ENCODE measurements at places on chromosomes 13 and 19.

DNA sequence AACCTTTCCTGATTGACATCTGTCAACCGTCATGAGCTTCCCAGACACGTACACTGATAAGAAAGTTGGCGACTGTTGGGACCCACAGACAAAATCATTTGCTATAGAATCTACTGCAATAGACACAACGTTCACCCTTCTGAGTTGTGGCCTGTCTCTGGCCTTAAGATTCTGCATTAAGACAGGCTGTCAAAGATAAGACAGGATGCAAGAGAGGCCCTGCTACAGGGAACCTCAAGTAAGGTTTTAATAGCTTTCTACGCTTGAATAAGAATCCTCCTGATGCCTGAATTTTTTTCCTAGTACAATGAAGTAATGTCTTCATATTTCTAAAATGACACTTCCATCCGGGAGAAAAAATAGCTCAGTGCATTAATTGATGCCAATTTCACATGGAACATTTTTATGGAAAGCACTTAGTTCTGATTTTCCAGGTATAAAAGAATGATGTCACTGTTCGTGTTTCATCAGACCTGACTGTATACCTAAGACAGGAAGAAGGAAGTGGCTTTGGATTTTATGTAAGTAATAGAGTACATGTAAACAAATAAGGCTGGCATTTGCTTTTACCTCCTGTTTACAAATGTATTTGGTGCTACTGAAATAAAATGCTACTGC, 275.2 kb upstream of the GPC6 start:
- no peak for DNase-seq

DNA sequence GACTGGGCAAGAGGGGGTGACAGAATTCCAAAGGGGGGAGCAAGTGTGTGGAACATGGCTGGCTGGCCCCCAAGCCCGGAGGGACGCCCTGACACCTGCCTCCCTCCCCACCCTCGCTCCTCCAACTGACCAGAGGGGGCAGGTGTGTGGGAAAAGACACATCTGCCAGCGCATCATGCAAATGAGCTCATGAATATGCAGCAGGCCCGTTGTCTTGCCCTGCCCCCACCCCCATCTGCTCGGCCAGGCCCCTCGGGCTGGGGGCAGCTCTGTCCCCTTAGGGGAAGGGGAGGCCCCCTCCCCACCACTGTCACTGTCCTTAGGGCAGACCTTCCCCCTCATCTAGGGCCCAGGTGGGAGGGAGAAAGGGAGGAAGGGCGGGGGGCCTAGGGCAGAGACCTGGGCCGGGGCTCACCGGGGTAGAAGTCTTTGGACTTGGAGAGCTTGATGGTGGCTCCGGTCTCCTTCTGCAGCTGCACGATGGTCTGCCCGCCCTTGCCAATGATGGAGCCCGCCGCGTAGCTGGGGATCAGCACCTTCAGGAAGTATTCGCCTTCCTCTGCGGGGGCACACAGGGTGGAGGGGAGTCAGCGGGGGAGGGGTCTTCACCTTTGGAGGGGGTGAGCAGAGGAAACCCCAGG, 12.9 kb downstream of the NOVA2 start:
- no peak for DNase-seq

DNA sequence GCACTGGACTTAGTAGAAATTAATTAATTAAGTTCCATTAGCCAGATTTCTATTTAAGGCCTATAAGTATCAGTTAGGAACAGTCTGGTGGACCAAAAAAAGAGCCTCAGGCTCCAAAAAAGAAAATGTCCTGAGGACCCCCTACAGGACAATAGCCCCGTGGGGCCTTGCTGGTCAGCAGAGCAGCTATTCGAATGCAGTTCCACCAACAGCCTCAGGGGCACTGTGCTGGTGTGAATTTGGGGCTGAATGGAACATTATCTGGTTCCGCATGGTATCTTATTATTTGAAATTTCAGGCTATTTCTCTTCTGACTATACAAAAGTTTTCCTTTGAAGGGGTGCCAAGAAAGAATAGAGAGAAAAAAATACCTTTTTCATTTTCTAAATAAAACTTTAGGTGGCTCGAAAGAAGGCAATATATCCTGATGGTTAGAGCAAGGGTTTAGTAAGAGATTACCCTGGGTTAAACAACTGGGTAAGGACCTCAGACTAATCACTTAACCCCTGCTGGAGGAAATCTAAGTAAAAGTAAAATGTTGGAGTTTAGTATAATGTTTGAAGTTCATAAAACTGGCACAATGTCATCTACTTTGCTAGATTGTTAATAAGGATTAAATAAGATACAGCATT, 147.2 kb downstream of the MIPEP start:
- DNase-seq, result no peak

GRCh38 chr13:99542788-99543406, 41.6 kb downstream of the TM9SF2 start:
- peak; percentile 20 for DNase-seq

- DNase-seq, result no peak
Measured at GRCh38 chr13:113660066-113660465, 2.1 kb upstream of the ATP4B start.

- no peak for DNase-seq
Measured at GRCh38 chr19:19062454-19063182, 1.2 kb upstream of the SLC25A42 start.

GRCh38 chr19:42555317-42555716, 27.0 kb upstream of the CEACAM1 start:
- no peak for DNase-seq

- no peak for DNase-seq
Measured at GRCh38 chr19:31232180-31232579, 117.1 kb downstream of the TSHZ3 start.

DNA sequence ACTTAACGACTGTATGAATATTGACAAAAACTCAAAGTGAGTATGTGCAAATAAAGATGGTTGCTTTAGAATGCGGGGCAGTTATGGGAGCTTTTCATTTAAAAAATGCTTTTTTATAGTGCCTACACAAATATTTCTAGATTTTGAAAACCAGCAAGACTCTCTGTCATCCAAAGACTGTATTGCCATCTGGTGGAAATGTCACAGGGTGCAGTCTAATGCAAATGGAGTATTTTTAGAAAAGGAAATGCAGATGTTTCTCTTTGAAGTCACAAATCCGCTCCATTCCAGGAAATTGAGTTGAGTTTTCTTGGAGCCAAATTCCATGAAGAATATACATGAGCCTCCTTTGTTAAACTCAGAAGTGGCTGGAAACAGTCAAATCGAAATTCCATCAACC, 2.3 kb upstream of the C1QTNF9B start:
- no peak for DNase-seq

DNA sequence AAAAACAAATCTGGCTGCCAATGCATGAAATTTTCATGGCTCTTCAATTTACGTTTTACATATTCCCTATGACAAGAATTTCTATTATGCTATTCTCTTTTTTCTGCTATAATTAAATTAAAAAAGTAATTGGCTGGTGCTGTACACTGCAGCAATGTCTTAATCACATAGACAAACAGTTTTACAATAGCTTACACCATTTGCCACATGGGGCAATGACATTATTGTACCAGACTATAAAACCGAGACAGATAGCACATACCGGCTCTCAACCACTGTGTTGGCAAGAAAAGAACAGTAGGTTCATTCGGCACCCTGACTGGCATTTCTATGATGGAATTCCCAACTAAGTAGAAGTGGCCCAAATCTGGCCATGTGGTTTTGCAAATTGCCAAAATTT, 67.7 kb downstream of the DACH1 start:
- no peak for DNase-seq

DNA sequence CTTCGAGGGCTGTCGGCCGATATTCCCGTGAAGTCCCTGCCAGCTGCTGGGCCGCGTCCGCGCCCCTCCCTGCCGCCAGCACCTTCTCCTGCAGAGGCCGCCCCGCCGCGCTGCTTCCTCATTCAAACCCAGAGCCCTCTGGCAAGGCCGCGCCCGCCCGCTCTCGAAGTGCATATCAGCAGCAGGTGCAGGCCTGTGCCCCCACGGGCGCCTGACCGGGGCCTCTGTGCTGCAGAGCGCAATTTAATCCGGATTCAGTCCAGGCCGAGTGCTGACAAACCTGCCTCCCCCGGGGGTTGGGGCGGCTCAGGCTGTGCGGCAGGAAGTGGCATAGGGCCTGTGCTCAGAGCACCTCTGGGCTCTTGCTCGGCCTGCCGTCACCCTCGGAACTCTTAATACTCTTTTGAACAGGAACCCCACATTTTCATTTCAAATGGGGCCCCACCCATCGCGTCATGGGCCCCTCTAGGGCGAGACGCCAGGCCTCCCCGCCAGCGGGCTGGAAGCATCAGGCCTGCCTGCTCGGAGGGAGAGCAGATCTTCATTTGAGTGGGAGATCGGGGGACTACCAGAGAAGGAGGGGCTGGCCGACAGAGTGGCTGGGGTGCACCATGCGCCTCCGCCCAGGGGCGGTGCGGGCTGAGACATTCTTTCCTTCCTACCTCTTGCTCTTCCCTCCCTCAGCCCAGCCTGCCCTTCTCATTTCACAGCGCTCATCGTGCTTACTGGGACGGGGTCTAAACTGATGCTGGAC, 125.7 kb downstream of the TNFRSF19 start:
- peak; percentile 23 for DNase-seq

DNA sequence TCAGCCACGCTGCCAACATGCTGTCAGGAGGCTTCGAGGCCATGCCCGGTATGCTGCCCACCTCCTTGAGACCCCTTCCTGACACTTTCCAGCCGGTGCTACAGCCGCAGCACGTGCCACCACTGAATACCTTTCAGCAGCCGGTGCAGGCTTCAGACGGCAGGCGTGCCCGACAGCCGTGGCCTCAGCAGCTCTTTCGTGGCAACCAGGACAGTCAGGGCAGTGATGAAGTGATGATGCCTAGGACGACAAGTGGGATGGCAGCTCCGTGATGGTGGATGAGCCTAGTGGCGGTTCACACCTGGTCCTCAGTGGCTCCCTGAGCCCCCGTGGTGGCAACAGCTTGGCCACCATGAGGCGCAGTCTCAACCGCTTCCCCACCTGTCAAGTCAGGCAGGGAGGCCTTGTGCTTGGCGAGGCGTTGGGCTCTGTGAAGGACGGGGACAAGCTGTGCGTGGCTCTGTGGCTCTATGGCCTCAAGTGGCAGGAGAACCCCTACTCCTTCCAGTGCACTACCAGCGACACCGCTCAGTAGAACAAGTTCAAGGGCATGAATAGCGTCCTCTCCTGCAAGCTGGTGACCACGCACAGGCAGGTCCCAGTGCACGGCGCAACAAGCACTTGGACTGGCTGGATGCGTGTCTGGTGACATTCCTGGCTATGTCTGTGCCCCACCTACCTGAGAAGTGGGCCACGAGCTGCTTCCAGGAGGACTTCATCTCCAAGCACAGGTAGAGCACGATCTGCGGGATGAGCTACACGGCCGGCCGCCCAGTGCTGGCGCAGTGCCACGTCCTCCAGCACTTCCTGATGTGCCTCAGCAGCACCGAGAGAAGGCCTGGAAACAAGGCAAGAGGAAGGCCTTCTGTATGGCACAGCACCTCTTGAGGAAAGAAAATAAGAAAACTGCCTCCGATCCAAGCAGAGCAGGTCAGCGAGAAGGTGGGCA, 18.2 kb upstream of the ZNF14 start:
- DNase-seq, result no peak

DNA sequence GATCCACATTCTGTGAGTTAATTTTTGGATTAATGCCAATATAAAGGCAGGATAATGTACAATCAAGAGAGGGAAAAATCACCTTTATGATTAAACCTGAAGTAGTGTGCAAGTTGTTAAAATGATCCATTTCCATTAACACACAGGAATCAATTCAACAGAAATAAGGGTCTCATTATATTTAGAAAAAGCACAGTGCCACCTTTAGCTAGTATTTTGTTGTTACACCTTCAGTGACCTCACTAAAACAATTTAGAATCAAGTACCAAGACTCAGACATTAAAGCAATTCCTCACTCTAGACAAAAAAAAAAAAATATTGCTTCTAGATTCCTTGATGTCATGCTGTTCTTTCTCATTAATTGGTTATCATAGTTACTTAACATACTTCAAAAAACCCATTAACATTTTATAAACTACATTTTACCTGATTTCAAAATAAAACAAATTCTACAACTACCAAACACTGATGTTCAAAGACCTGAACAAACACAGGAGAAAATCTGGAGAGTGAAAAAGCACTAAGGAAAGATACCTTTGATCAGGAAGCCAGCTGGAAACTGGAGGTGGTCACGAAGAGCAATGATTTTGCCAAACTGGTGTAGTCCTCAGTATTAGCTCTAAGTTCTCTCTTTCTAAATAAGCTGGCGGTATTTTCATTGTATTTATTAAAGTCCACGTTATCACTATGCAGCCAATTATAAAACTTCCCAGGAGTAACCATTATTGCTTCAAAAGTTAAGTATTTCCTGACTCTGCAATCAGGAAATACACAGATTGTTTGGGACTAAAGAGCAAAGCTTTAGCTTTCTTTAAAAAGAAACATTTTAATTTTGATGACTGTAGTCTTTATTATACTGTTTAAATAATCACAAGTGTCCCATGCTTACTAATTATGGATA, 115.3 kb downstream of the TBC1D4 start:
- no peak for DNase-seq

DNA sequence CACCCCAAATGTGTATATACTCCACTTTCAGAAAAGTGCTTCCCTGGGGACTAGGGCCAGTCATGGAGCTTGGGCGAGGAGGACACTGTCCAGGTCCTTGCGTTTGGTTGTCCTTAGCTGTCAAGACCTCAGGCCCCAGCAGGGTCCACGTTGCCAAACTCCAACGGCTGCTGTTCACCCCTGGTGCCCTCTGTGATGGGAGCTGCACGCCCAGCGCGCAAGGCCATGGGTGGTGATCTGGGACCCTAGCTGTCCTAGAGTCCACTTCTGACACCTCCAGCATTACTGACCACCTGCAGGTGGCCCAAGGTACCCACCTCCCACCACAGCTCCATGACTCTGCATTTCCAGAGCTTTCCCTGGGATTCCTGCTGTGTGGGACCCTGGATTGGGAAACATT, 4.0 kb downstream of the LRP3 start:
- DNase-seq, result no peak

GRCh38 chr13:98826146-98826545, 73.7 kb upstream of the SLC15A1 start:
- no peak for DNase-seq

DNA sequence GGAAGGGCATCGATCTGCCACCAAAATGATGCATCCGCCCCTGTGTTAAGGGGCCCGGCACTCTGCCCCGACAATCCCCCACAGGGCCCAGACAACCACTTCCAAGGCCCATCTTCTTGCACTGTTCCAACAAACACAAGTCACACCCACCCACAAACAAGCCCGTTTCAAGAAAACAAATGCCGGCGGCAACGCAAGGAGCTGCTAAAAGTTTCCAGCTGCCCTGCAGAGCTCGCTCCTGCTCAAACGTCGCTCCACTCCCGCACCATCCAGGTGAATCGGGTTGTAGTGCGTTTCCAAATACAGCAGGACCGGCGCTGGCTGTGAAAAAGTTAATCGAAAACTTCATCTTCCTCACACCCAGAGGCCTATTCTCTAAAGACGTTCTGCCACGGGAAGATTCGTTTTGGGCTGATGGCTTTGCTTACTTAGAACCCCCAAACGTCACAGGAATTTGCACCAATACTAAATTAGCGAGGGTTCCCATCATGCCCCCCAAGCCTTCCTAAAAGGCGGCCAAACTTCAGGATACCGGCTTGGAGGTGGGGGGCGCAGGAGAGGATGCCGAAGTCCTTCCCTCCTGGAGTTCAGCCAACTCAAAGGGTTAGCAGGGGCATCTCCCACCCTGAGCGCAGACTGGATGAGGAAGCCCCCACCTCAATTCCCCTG, 107.4 kb upstream of the DOCK9 start:
- DNase-seq, result no peak

Data from activated T-helper 1 cell treated with anti-CD3 and anti-CD28 coated beads, Interleukin-2, amount 50 U/mL, for 16 hours (primary cell).